ENCODE measurements at places on chromosomes 13 and 19. TPM values are rescaled to one million over a fixed set of nuclear protein-coding genes. Genes with fewer than 3 reads are reported as not detected.

KLHL26 gene
- polyA plus RNA-seq: 13.3 TPM

DNA sequence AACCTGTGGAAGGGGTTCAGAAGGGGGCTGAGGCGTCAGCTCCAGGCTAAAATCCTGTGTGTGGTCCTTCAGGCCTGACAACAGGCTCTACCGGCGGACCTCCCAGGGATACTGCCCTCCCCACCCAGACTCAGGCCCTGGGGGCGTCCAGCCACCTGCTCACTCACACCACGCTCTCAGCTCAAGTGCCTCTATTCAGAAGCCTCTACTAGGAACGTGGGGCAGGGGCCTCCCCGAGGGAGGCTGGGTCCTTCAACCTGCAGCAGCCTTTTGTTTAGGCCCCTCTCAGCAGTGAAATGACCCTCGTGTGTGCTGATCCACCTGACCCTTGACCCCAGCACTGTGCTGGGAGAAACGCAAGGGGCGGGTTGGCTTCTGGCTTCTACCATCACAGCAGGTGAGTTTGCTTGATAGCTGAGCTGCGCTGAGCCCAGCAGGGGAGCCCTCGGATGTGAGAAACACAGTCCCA lies 10.6 kb downstream of the PLPP2 start:
- DNase-seq: no peak

RGL3 gene
- 57.9 TPM for polyA plus RNA-seq

- peak; percentile 16 for DNase-seq
Observed at GRCh38 chr13:70568571-70568970, 460.3 kb upstream of the KLHL1 start.

CABP5 gene
- polyA plus RNA-seq: not detected
